ENCODE measurements at places on chromosomes 3 and 15. TPM values are rescaled to one million over a fixed set of nuclear protein-coding genes. Genes with fewer than 3 reads are reported as not detected.

Gene LAMB2
- 1.4 TPM for total RNA-seq

Gene FILIP1L
- 0.09 TPM for total RNA-seq

Gene GXYLT2
- not detected for total RNA-seq

Gene BCL2A1
- 79.8 TPM for total RNA-seq

Gene RARRES1
- not detected for total RNA-seq

Gene POLQ
- 28.7 TPM for total RNA-seq

Gene HYAL1
- not detected for total RNA-seq

Gene SUSD5
- total RNA-seq: not detected

Gene C3orf38
- total RNA-seq: 24.4 TPM

Gene CAND2
- 2.5 TPM for total RNA-seq

Gene PATL2
- 30.7 TPM for total RNA-seq

Gene GOLGA8H
- total RNA-seq: 0.20 TPM

Gene CCDC174
- total RNA-seq: 19.8 TPM

DNA sequence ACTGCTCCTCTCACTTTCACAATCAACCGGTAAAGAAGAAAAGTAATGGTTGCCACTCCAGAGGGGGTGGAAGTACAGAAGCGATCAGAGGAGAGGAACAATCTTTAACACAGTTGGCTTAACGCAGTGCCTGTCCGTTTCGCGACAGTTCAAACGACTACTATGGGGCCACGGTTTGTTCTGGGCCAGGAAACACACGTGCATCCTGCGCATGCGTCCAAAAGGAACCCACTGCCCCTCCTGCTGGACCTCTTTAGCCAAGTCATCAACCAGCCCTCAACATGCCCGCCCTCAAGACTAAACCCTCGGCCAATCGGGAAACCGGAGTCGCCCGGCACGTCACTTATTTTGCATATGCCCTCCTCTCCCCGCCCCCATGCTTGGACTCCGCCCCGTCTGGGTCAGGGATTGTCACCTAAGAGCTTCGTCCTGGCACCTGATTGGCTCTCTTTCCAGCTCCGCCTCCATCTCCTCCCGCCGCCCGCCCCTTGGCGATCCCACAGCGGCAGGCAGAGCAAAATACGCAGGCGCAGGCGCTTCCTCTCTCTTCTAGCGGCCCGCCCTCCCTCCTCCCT is 345 bp upstream of the CDV3 start:
- DNase-seq: peak; percentile 100

- DNase-seq: no peak
These were observed 814 bp upstream of the TEX264 start for GRCh38 chr3:51670053-51670822.

GRCh38 chr3:52084954-52085680 is 28.7 kb upstream of the DUSP7 start:
- DNase-seq: no peak

GRCh38 chr3:54988838-54989630 is 61.2 kb upstream of the LRTM1 start:
- no peak for DNase-seq

DNA sequence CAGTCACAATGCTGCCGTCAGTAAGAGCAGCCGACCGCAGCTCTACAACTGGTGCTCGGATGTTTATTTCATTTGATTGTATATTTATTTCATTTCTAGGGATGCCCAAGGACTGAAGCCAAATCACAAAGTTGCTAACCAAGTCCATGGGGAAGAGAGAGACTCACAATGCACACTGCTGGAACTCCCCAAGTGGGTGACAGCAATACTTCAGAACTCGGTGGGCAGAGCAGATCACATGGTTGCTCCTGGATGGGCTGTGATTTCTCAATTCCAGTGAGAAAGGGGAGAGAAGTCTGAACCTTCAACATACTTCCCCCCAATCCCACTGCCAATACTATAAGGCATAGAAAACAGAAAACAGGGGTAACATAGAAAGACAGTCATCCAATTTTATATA is 265.8 kb upstream of the WNT5A start:
- DNase-seq: no peak

GRCh38 chr3:54193093-54193492 is 70.7 kb downstream of the CACNA2D3 start:
- DNase-seq: no peak

DNA sequence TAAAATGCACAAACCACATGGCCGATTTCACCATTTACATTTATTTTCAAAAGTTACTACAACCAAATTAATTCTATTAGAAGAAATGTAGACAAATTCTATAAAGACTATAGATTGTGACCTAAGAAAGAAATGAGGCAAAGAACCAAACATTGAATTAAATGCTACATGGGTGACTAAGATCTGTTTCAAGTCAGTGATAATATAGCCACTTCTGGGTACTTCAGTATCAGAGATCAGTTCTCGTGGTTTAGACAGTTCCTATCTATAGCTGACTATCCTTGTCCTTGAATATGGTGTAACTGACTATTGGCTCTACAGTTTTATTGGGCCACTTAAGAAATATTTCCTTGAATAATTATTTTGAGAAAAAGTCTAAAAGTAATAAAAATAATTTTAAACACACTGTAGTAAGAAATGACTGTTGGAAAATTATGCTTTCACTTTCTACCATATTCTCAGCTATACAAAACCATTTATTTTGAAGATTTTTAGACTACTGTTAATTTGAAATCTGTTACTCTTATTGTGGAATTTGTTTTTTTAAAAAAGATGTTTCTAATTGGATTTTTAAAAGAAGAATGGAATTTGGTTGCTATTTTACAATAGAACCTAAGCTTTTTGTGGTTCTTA is 14.1 kb downstream of the KCNMB3 start:
- no peak for DNase-seq

DNA sequence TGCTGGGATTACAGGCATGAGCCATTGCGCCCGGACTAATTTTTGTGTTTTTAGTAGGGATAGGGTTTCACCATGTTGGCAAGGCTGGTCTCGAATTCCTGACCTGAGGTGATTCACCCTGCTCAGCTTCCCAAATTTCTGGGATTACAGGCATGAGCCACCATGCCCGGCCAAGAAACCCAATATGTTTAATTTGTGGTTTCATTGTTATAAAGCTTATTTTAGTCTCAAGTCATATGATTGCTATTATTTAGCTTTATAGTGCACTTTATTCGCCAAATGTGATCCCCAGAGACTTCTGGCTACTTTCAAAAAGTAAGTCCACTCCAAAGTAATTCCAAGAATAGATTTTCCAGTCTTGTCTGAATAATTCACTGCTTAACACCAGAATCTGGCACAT is 19.3 kb upstream of the SLC4A7 start:
- DNase-seq: no peak

DNA sequence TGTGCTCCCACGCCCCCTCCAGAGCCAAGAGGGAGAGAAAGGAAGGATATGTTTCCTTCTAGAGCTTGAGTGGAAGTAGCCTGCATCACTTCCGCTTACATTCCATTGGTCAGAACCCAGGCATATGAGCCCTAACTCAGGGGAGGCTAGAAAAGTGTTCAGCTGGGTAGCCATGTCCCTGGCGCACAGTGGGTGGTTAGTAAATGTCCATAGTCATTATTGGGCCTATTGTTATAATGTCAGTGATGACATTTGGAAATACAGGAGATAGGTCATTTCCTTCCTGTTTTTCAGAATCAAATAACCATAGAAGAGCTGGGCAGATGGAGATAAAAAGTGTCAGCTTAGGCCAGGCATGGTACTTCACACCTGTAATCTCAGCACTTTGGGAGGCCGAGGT is 27.3 kb downstream of the CD276 start:
- DNase-seq: no peak

GRCh38 chr15:90322538-90322937 is 29.5 kb upstream of the ZNF774 start:
- DNase-seq: no peak

- no peak for DNase-seq
These were observed 11.4 kb upstream of the CSPG4 start for GRCh38 chr15:75723847-75724660.

DNA sequence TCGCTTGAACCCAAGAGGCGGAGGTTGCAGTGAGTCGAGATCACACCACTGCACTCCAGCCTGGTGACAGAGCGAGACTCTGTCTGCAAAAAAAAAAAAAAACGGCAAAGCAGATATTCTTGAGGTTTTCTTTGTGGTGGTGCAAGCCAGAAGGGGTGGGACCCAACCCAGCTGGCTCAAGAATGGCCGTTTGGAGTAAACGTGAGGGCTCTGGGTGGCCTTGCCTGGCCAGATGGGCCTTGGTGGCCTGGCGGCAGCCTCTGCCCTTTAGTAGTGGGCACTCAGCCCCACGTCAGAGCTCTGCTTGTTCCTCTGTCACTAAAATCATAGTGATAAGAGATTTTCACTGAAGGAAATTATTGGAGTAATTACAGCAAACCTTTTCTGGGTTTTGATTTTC is 50.5 kb downstream of the ATP1B3 start:
- DNase-seq: no peak

- no peak for DNase-seq
These were observed 7.2 kb upstream of the ZNF148 start for GRCh38 chr3:125382298-125382697.

DNA sequence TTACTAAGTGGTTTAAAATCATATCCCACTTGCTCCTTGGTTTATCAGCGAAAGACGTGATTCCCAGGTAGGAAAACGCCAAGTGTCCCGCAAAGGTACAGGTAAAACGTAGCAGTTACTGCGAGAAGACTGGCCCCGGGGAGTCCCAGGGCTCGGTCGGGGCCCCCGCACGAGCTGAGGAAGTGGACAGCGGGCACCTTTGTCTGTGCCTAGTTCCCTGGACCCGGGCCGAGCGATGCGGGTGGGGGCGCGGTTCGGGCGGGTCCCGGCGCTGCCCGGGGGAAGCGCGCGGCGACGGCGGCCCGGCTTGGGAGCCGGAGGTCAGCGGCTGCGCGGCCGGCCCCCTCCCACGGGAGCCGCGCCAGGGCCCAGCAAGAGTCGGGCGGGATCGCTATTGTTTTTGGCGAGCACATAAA is 864 bp upstream of the NEO1 start:
- DNase-seq: no peak

DNA sequence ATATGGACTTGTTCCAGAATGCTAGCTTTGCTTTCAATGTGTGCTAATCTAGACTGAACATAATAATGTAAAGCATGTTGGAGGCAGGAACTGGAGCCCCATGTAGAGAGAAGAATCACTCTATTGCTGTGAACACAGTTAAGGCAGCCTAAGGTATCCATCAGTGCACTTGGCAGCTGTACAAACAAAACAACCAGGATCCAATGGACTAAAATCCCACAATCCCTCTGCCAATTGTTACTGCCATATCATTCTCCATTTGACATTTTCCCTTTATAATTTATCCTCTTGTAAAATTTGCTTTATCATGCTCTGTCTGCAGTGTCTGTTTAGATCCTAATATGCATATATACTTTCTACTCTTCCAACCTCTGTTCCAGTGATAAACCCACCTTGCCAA is 756.8 kb upstream of the LMCD1 start:
- no peak for DNase-seq

DNA sequence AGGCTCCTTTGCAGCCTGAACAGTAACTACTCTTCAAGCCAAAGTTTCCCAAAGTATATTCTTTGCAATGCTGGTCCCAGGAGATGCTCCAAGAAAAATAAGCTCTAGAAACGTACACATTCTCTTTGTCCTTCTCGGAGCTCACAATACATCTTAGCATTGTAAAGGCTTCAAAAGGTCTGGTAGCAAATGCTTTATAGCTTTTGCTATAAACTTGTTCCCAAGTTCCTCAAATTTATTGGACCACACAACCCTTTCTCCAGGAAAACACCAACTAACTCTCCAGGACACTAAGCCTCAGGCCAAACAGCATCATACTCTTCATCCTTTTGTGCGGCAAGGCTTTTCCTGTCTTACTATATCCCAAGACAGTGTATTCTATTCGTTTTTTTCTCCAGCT is 455.6 kb upstream of the PROK2 start:
- DNase-seq: no peak

- no peak for DNase-seq
These were observed 65.1 kb downstream of the ZNF445 start for GRCh38 chr3:44412365-44412764.

DNA sequence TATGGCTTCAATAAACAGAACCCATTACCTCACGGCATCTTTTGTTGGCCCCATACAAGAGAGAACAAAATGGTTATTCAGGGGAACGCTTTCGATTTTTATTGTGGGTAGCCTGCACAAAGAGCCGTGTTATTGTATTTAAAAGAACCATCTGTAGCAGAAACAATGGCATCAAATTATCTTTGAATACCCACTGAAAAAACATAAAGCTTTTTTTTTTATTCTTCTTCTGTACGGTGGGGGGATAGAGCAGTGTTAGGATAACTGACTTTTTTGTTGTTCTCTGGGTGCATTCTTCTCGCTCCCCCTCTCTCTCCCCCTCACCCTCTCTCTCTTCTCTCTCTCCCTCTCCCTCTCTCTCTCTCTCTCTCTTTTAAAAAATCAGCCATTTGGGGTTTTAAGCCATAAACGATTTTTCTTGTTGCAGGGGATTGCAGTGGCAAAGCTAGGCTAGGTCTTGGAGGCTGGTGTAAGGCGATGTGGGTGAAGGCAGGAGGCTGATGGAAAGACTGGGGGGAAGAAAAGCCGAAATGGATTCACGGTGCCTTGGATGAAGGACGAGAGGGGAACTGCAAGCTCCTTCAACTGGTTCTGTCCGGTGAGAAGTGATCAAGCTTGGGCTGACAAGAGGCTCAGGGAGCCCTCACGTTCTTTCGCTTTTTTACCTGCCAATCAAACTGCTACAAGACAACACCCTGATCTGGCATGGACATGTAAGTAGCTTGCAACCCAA is 12.4 kb upstream of the SOX2 start:
- DNase-seq: no peak

DNA sequence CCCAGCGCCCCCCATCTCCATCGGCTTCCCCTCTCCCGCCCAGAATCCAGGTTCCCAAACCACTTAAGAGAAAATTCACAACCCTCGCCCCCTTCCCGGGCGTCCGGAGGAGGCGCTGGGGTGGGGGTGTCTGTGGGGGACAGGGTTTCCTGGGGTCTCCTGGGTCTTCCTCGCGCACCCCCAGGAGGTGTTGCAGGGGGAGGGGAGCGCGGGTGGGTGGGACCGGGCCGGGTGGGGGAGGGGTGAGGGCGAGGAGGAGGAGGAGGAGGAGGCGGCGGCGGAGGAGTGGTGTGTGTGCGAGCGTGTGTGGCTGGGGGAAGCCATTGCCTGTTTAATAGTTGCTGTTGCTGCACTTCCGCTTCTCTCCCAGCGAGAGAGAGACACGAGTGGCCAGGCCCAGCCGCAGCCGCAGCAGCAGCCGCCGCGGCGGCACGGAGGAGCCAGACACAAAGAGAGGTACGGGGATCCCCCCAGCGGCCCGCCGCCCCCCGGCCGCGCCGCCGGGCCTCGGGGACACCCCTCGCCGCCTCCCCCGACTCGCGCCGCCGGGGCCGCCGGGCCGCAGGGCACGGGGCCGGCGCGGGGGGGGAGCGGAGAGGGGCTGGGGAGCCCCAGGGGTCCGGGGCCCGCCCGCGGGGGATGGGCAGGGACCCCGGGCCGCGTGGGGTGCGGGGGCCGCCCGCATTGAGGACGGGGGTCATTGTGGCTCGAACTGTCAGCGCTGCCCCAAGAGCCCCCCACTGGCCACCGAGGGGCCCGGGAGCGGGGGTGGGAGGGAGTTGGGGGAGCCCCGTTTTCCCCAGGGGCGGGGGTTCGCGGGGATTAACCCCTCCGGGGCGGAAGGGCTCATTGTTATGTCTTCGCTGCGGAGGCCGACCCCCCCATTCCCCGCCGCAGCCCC is at the start of gene UBE2E1:
Gene UBE2E1, plus strand, starts transcription at position 323 of the 901 bp plus-strand sequence. CDS start 1,315 bp downstream, outside the sequence.
- DNase-seq: peak; percentile 70

Measured in activated naive CD4-positive, alpha-beta T cell treated with anti-CD3 and anti-CD28 coated beads, Interleukin-2, amount 50 U/mL, for 72 hours (primary cell).